ENCODE measurements at places on chromosomes 4 and X. TPM values are rescaled to one million over a fixed set of nuclear protein-coding genes. Genes with fewer than 3 reads are reported as not detected.

DNA sequence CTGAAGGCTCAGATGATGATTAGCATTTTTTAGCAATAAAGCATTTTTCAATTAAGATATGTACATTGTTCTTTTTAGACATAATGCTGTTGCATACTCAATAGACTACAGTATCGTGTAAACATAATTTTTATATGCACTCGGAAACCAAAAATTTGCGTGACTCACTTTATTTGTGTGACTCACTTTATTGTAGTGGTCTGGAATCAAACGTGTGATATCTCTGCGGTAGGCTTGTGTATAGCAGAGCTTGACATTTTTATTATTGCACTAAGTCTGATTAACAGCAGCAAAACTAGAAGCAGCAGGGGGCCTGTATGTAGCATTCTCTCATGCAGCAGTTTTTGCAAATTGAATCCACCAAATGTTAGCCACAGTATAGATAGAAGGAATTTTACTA lies 119.1 kb upstream of the PRDX4 start:
- no peak for DNase-seq

GRCh38 chr4:105674011-105674410 lies 34.5 kb downstream of the INTS12 start:
- DNase-seq: no peak

- DNase-seq: no peak
Observed at GRCh38 chr4:35934320-35934981, 309.9 kb downstream of the ARAP2 start.

DNA sequence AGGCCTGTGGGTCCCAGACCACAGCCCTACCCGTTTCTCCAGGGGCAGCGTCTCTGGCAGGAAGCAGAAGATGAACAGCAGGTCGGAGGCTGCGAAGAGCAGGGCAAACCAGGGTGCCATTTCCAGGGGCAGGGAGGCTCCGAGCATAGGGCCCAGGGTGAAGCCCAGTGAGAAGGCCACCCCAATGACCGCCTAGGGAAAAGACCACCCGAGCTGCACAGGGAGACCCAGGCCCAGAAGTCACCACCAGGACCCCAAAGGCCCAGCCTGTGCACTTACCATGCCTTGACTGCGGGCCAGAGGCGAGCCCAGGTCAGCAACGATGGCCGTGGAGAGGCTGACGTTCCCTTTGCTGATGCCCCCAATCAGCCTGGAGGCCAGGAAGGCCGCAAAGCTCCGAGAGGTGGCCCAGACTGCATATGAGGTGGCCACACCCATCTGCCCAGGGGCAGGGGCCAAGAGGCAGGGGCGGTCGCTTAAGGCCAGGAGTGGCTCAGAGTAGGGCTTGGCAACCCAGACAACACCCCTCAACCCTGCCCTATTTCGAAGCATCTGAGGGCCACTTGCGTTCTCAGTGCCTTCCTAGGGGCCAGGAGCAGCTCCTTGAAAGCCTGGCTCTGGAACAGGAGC lies 30.8 kb downstream of the NOP14 start:
- DNase-seq: no peak

GRCh38 chr4:147303873-147304229 lies 177.0 kb upstream of the EDNRA start:
- no peak for DNase-seq

DNA sequence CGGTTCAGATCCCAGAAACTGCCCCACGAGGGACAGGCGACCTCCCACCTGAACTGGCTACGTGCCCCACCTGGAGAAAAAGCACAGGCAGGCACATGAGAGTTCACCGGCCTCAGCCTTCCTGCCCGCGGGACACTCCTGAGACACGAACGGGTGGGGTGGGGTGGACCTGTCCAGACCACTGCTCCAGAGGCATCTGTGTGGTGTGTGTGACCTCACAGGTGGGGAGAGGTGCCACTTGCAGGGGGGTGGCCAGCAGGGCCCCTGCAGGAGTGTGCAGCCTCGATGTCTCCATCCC lies 18.5 kb downstream of the NELFA start:
- no peak for DNase-seq

DNA sequence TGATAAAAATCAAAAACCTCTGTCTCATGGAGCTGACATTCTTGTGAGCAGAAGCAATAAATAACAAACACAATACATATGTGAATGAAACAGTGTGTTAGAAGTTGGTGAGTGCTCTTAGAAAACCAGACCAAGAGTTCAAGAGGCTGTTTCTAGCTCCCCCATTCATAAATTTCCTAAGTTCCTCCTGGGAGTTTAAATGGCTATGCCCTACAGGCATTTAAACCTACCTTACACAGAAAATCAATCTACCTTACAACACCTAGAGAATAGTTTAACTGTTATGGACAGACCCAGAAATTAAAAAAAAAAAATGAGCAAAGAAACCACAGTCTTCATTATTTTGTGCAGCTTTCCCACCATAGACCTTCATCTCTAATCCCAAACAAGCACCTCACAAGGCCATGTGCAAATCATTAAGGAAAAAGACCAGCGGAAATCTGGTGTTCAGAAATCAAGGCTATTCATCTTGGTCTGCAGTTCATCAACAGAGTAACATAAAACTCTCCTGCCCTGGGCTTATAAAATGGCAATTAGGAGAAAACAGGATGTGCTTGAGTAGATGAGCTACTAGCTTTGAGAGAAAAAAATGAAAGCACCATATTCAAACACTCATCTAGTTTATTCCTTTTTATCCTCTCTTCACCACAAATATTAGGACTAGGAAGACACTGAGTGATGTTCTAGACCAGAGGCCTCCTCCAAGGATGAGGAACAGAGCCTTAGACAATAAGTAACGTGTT lies 147.2 kb downstream of the SHROOM3 start:
- DNase-seq: no peak

GRCh38 chrX:44157858-44158257 lies 184.7 kb upstream of the NDP start:
- no peak for DNase-seq

- peak; percentile 83 for DNase-seq
Observed at GRCh38 chr4:13544606-13545393, 492 bp upstream of the NKX3-2 start.

DNA sequence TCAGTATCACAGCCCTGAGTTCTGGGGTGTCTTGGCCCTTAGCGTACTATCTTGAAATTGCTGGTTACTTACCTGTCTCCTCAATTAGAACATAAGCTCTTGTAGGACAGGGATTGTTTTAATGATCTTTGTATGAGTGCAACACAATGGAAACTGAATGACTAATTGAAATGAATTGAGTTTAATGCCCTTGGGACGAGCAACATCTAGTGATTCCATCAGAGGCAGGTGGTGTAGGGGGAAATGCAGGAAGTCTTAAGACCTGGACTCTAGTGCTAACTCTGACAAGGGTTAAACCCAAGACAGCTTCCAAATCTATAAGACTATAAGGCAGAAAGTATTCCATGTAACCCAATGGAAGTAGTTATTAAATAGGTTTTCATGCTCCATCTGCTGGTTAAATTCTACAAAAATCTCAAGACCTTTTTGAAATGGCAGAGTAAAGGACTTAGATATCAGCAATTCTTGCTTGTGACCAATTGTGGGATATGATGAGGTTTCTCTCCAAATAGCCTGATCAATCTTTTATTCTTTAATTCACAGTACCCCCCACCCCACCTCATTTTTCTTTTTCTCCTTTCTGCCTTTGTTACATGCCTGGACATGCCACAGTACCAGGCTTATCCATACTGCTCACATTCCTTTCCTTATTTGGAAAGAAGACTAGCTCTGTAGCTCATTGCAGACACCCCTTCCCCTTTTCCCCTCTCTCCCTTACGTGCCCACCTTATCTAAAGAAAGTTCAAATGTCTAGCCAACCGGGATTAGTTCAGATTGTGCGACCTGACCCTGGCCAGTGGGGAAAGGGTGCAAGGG lies 340.8 kb downstream of the PAPSS1 start:
- DNase-seq: no peak

GRCh38 chrX:85309717-85310116 lies 65.9 kb downstream of the ZNF711 start:
- DNase-seq: no peak

- no peak for DNase-seq
Observed at GRCh38 chr4:127732623-127733328, 2.6 kb downstream of the SLC25A31 start.

- no peak for DNase-seq
Observed at GRCh38 chrX:25011589-25012432, 4.0 kb downstream of the ARX start.

DNA sequence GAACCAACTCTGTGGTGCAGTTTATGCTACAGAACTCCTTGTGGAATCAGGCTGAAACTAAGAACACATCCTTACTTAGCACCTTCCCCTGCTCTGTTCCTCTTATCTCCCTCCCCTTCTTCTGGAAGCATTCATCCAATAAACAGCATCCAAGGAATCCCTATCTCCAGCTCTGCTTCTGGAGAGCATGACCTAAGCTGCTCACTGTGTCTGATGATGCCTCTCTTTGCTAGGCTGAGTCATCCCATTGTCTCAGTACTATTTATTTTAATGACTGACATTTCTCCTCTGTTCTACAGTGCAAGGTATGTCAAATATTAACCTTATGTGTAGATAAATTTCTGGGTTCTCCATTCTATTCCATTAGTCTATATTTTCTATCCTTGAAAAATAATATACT lies 71.2 kb downstream of the BEND2 start:
- DNase-seq: no peak

DNA sequence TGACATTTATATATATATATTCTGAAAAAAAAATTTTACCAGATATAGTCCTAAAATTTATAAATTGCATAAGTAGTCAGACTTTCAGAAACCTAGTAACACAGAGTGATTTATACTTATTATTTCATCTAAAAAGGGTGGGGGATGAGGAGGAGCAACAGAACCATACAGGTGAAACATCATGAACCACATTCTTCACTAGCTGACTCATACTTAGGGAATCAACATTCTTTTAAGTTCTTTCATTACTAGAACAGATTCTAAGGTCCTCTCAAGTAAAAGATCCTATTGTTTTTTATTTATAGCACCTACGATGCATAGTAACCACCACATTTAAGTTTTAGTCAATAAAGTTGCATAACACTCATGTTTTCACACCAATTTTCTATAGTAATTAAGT lies 166.1 kb downstream of the LRBA start:
- DNase-seq: no peak

GRCh38 chrX:15619053-15619755 lies 18.4 kb upstream of the ACE2 start:
- DNase-seq: no peak

GRCh38 chr4:142287371-142287770 lies 558.7 kb downstream of the INPP4B start:
- no peak for DNase-seq

- no peak for DNase-seq
Observed at GRCh38 chr4:76867377-76867776, 30.6 kb downstream of the SOWAHB start.

GRCh38 chr4:140617499-140618248 lies 48.9 kb upstream of the UCP1 start:
- DNase-seq: no peak

DNA sequence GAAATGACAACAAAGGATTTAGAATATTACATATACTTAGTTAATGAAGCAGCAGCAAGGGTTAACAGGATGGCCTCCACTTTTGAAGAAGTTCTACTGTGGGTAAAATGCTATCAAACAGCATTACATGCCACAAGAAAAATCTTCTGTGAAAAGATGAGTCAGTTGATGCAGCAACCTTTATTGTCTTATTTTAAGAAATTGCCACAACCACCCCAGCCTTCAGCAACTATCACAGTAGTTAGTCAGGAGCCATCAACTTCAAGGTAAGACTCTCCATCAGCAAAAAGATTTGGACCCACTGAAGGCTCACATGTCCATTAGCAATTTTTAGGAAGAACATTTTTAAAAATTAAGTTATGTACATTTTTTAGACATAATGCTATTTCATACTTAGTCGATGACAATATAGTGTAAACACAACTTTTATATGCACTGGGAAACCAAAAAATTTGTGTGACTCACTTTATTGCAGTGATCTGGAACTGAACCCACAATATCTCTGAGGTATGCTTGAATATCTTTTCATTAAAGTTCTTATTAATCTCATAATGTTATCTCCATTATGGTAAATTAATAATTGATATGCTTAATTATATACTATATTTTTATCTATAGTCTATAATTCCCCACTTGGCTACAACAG lies 81.2 kb downstream of the SPCS3 start:
- DNase-seq: no peak

- DNase-seq: no peak
Observed at GRCh38 chr4:23969635-23970145, 79.8 kb upstream of the PPARGC1A start.

DNA sequence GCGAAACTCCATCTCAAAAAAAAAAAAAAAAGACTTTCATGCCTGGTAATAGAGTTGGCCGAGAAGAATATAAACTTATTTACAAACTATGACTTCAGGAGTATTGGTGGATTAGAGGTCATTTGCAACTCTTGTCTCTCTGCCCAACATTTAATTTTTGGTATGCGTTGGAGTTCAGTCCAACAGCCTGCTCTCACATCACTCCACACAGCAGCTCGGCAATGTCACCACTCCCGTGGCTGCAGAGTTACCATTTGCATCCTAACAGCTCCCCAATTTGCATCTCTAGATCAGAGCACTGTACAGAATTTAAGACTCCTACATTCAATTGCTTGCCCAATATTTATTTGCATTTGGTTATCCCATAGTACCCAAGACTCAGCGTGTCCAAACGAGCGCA lies 40.9 kb upstream of the AP1AR start:
- no peak for DNase-seq

GRCh38 chr4:167595898-167596297 lies 361.6 kb upstream of the SPOCK3 start:
- no peak for DNase-seq

DNA sequence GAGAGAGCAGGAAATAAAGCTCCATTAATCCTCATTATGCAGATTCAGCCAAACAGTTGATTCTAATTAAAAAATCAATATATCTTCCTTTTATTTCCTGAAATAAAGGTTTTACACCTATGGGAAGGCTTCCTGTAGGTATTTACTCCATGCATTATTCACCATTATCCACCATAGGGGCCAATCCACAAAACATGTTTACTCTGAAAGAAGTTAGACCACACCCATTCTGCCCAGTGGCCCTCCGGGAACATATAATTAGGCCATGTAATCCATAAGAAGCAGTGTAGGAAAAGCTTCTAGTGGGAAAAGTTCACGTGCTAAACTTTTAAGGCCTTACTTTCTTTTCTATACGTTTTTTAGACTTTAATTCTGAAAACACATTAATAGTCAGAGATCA lies 57.7 kb downstream of the SAT1 start:
- no peak for DNase-seq

- DNase-seq: no peak
Observed at GRCh38 chrX:34875204-34875603, 67.4 kb upstream of the FAM47B start.

GRCh38 chrX:149504226-149504914 lies 736 bp downstream of the IDS start:
- DNase-seq: no peak

- DNase-seq: no peak
Observed at GRCh38 chr4:59759082-59759825, 1440.9 kb upstream of the ADGRL3 start.

The DCHS2 gene
- 0.91 TPM for total RNA-seq

The UGT2A1 gene
- not detected for total RNA-seq

The ADH7 gene
- total RNA-seq: not detected

The UGT2B11 gene
- total RNA-seq: not detected

The PLA2G12A gene
- 15.5 TPM for total RNA-seq

The VSIG4 gene
- not detected for total RNA-seq

The WDR17 gene
- 8.7 TPM for total RNA-seq

The ABCD1 gene
- total RNA-seq: 6.0 TPM

The SLBP gene
- total RNA-seq: 60.2 TPM

The POU4F2 gene
- total RNA-seq: 0.14 TPM

The ASMT gene
- 0.44 TPM for total RNA-seq

The NIPAL1 gene
- total RNA-seq: 0.68 TPM

The XAGE1A gene
- total RNA-seq: not detected

The BGN gene
- 85.2 TPM for total RNA-seq
